A673 (cell line): ENCODE measurements at places on chromosomes 1 and 21.

- DNase-seq: peak; percentile 61
Observed at GRCh38 chr1:159012495-159012894, 2.8 kb downstream of the IFI16 start.

- DNase-seq: peak; percentile 68
Observed at GRCh38 chr1:38585971-38586370, 273.6 kb downstream of the RRAGC start.

- peak; percentile 37 for DNase-seq
Observed at GRCh38 chr1:23854568-23854967, 13.5 kb downstream of the FUCA1 start.

DNA sequence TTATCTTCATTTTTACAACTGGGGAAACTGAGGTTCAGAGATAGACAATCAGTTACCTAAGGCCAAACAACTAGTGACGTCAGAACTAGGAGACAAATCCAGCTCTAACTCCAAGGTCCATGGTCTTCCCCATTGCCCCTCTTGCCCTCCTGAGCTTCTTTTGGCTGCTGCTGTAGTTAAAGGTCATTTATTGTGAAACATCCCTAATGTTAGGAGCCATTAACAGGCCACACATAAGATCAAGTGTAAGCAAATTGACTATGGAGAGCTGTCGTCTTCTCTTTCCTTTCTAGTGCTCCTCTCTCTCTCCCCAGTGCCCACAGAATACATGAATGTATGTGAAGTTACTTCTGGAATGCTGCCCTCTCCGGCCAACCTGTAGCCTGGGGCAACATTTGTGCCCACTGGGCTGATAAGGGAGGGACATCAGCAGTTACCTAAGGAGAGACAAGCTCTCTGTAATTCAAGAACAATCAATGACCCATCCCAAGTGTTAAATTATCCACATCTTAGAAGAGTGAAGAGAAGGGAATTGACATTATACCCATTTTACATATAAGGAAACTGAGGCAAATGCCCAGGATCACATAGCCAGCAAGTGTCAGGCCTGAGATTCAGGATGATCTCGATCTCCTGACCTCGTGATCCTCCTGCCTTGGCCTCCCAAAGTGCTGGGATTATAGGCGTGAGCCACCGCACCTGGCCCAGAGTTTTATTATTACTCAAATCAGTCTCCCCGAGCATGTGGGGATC, 40.1 kb downstream of the PTAFR start:
- DNase-seq: no peak

DNA sequence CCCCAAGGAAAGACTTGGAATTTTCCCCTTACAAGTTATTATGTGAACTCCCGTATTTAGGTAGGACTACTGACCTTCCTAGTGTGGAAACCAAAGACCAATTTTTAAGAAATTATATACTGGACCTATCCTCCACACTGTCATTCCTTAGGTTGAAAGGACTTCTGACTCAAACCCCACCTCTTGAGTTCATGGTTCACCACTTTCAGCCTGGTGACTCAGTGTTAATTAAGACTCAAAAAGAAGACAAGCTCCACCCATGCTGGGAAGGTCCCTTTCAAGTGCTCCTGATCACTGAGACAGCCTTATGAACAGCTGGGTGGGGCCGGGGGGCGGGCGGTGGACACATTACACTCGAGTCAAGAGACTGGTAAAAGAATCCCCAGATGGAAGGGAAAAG, 113.2 kb downstream of the LRRC53 start:
- no peak for DNase-seq

DNA sequence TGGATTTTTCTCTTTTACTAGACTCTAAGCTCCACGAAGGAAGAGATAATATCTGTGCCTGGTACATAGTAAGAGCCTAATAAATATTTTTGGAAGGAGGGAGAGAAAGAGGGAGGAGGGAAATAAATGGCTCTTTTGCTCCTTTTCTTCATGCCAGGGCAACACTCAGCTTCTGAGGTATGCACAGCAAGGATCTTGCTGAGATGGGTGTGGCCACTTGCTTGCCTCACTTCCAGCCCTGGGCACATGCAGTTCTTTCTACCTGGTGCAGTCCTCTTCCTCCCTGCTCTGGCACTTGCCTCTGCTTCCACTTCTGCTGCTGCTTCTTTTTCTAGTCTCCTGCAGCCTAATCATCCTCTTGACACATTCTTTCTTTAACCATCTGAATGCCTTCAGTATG, 148.1 kb downstream of the FGGY start:
- DNase-seq: no peak

DNA sequence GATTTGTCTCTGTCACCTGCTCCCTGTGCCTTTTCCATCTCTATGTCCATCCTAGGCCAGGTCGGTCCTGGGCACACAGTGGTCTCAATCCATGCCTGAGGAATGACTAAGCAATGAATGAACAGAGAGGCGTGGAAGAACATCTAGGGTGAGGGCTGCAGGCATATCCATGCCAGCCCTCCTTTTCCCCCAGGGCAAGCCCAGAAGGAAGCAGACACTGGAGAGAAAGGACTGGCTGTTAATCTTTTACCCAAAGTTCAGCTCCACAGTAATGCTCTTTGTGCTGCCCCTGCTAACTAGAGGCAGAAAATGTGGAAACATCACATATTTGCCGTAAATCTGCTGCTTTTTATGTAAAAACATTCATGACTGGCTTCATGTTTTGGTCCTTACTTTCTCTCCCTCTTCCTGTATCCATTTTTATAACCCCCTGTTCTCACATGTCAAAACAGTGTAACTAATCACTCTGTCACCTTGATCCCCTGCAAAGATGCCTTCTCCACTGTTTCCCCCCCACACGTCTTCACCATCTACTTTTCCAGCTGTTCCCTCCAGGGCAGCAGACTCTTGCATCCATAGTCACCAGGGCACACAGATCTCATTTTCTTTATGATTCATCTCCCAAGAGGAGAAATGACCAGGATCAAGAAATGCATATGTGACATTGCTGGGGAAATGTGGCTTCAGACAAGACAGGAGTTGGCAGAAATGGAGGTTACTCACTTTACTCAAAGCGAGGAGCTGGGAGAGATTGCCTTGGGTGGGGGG, 166.4 kb upstream of the PROX1 start:
- DNase-seq: no peak

DNA sequence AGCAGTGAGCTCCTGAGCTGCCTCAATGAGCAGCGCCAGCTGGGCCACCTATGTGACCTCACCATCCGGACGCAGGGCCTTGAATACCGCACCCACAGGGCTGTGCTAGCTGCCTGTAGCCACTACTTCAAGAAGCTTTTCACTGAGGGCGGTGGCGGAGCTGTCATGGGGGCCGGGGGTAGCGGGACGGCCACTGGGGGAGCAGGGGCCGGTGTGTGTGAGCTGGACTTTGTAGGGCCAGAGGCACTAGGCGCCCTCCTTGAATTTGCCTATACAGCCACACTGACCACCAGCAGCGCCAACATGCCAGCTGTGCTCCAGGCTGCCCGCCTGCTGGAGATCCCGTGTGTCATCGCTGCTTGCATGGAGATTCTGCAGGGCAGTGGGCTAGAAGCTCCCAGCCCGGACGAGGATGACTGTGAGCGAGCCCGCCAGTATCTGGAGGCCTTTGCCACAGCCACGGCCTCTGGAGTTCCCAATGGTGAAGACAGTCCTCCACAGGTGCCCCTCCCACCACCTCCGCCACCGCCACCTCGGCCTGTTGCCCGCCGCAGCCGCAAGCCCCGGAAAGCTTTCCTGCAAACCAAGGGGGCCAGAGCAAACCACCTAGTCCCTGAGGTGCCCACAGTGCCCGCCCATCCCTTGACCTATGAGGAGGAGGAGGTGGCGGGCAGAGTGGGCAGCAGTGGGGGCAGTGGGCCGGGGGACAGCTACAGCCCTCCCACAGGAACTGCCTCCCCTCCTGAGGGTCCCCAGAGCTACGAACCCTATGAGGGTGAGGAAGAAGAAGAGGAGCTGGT, 12.3 kb downstream of the ZBTB7B start:
- DNase-seq: no peak

- DNase-seq: no peak
Observed at GRCh38 chr1:193358419-193358818, 172.0 kb upstream of the B3GALT2 start.

DNA sequence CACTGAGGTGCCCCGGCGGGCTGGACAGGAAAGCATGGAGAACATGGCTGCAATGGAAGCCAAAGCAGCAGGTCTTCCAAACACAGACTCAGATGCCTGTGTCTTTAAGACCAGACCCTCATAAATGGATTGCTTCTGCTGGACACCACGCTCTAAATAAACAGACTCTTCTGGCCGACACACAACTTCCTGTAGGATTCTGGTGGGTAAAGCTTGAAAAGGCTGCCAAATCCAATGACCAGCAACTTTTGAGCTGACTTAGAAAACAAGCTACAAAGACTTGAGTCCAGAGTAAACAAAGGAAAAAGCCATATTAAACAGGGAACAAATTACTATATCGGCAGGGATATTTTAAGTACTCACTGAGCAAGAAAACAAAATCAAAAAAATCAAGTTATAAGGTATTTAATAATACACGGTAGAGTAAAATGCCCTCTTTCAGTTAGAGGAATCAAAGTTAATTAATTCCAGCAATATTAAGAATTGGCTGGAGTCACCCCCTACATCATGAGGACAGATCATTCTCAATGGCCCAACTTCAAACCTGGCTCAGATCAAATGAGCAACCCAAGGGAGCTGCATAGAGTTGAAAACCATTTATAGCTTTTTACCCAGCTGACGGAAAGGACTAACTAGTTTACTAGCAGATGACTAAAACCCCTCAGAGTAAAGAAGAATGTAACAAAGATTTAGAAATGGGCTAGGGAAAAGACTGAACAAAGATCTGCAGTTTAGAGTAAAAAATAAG, 102.4 kb downstream of the TGFBR3 start:
- no peak for DNase-seq
